ENCODE measurements at places on chromosomes 1 and 21.
A peak's percentile ranks its signal among the peaks of the same experiment; 100 is the strongest.

GRCh38 chr1:231385416-231385748 lies 36.7 kb downstream of the EGLN1 start:
- DNase-seq: no peak

DNA sequence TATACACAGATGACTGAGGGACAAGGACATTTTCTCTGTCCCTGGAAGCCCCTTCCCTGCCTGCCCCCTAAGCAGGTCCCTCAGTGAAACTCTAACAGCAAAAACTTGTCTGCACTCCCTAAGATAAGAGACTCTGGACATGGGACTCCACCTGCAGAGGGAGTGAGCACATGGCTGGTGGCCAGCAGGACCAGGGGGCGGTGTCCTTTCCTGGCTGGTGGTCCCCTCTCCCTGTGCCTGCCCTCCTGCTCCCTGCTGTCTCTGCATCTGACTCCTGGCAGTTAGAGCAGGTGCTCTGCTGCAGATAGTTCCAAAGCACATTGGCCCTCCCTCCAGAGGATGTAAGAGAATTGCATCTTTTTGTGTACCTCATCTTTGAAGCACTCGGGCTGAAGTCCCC lies 215.5 kb downstream of the GRIK3 start:
- DNase-seq: no peak

- DNase-seq: peak; percentile 57
Measured at GRCh38 chr1:91697416-91697815, 188.5 kb downstream of the TGFBR3 start.

DNA sequence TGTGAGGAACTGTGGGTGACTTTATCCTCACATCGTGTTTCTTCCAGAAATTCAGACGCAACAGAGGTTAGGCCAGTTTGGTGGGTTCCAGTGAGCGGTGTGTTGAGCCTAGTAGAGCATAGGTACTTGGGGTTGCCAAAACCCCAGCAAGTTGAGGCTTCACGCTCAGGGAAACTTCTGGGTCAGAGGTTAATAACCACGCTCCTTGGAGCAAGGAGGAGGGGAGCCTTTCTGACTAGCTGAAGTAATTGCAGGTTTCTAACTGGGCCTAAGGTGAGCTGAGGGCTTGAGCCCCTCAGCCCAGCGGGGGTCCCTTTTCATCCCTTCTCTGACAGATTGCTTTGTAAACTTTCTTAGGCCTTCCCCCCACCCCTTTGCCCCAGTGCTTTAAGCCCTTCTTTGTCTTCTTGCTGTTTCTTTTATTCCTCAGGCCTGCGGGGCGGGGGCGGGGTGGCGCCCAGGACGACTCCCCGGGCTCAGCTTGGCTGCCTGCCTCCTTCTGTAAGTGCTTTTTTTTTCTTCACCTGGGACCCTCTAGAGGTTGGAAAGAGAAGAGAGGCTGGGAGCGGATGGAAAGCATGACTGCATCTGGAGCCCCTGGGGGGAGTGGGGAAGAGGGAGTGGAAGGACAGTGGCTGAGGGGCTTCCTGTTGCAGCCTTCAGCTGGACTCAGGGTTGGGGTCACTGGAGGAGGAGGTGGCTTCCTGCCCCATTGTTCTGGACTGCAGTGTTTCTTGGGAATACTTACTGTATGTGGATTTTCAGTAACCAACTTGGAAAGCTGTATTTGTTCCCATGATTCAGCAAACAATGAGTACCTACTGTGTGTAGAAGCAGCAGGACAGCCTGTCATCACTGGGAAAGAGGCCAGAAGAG lies 1.3 kb upstream of the ZNF436 start:
- DNase-seq: no peak

- no peak for DNase-seq
Measured at GRCh38 chr1:90357995-90358394, 359.1 kb downstream of the BARHL2 start.

GRCh38 chr1:60041783-60042182 lies 31.8 kb downstream of the C1orf87 start:
- no peak for DNase-seq

DNA sequence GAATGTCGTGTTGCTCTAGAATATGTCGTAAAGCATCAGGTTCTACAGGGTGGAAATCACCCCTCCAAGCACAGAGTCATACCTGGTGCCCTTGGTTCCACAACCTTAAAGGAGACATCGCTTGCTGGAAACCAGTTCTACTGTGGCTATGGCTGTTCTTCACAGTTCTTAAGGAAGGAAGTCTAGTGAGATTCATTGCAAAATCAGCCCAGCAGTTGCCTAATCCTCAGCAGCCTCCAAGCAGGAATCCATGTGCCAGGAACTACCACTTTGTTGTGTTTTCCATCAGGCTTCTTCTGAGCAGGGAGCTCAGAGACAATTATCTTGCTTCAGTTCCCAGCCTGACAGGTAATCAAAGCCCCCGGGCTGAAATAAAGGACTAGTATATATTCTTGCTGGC lies 45.0 kb upstream of the SLC35F3 start:
- DNase-seq: no peak

DNA sequence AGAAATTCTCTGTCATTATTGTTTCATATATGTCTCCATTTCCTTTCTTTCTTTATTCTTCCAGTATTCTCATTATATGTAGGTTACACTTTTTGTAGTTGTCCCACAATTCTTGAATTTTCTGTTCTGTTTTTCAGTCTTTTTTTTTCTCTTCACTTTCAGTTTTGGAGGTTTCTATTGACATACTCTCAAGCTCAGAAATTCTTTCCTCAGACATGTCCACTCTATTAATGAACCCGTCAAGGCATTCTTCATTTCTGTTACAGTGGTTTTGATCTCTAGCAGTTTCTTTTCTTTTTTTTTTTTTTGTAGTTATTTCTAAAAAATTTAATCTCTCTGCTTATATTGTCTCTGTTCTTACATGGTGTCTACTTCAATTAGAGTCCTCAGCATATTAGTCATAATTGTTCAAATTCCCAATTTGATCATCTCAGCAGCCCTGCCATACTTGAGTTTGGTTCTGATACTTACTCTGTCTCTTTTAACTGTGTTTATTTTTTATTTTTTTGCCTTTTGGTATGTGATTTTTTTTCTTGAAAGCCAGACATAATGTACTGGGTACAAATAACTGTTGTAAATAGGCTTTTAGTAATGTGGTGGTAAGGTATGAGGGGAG lies 49.5 kb upstream of the KCNK2 start:
- DNase-seq: no peak

GRCh38 chr1:16986962-16987361 lies 6.5 kb upstream of the MFAP2 start:
- DNase-seq: no peak

GRCh38 chr1:151193856-151194255 lies 3.9 kb upstream of the VPS72 start:
- no peak for DNase-seq

- no peak for DNase-seq
Measured at GRCh38 chr1:36453600-36454388, 3.5 kb upstream of the OSCP1 start.

GRCh38 chr1:203424861-203425662 lies 50.5 kb upstream of the PRELP start:
- DNase-seq: no peak

- no peak for DNase-seq
Measured at GRCh38 chr1:157497987-157498735, 54.2 kb downstream of the FCRL5 start.

DNA sequence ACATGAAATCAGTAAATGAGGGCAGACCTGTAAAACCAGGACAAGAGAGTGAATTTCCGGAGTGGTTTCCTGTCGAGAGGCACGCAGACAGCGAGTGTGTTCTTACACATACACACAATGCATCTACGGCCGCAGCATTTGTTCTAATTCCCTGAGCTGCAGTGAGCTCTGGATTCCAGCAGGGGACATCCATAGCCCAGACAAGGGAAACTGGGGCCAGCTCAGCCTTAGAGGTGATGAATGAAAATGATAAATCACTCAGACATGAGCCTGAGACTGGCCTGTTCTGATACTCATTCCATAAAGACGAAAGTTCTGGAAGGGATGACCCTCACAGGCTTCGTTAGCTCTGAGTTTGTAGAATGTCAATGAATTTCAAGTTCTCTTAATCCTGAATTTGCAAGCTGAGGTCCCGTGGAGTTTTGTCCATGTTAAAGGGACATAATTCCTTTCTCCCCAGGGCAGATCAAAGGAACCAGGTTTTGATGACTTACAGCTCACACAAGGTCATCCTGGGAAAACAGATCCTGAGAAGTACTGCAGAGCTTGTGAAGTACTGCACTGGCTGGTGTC lies 207.9 kb upstream of the C1orf87 start:
- peak; percentile 11 for DNase-seq

DNA sequence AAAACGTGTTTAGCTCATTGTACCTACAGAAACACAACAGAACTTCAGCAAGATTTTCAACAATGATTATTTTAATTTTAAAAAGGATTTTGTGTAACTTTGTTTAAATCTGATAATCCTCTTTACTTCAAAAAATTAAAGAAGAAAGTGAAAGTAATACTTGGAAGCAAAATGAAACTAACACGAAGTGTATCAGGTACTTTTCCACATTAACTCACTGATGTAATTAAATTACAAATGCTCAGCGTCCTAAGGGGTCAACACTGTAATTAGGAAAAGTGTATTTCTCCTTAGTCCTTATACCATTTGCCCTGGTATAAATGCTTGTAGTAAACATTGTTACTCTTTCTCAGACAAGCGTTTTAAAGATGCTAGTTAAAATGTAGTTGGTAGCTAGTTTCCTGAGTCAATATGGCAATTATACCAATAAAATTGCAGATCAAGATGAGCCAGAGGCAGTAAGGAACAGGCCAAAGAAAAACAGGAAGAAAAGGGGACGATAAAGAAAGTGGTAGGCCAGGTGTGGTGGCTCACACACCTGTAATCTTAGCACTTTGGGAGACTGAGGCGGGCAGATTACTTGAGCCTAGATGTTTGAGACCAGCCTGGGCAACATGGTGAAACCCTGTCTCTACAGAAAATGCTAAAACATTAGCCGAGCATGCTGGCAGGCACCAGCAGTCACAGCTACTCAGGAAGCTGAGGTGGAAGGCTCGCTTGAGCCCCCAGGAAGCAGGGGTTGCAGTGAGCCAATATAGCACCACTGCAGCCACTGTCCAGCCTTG lies 553.0 kb downstream of the SMYD3 start:
- peak; percentile 11 for DNase-seq

- no peak for DNase-seq
Measured at GRCh38 chr21:34522284-34522683, 10.3 kb upstream of the KCNE1 start.

DNA sequence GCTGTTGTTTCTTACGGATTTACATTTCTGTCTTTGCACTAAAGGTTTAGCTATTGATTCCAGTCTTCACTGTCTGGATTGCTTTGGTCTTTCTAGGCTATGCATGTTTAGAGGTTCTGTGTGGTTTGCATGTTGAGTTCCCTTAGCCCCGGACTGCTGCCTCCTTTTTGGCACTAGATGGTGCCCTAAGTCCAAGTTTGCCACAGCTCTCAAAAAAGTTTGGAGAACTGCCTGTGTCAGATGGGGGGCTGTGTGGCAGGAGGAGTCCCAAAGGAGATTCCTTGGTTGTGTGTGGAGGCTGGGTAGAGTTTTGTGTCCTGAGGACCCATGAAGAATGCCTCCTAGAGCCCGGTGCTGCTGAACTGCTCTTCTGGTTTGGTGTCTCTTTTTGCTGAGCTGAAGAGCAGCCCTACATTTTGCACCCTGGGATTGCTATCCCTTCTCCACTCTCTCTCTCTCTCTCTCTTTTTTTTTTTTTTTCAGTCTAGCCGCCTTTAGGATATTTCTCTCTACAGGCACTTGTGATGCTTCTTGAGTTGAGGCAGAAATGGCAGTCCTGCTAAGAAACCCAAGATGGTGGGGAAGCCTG lies 74.4 kb downstream of the PTGS2 start:
- peak; percentile 28 for DNase-seq

- peak; percentile 84 for DNase-seq
Measured at GRCh38 chr1:154791292-154792166, 78.6 kb downstream of the KCNN3 start.

DNA sequence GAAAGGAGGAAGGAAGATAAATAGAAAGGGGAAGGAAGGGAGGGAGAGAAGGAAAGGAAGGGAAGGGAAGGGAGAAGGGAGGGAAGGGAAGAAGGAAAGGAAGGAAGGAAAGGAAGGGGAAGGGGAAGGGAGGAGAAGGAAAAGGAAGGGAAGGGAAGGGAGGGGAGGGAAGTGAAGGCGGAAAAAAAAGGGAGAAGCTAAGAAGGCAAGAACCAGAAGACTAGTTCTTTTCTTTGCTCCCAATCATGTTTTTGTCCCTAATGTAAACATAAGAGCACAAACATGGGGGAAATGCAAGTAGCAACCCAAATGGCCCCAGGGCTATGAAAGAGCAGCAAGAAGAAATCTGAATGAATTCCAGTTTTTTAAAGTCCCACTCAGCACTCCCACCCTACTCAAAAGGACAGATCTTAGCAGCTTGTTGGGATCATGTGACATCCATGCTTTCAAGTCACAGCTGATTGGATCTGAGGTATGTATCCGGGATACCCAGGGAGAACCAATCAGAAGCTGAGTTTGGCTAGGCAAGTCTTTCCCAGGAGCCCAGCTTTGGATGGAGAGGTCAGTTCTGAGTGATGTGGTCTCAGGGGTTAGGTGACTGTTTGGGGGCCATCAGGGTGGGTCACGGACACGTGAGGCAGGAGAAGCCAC lies 24.2 kb upstream of the FHAD1 start:
- no peak for DNase-seq

GRCh38 chr1:162930532-162930931 lies 69.6 kb upstream of the CCDC190 start:
- DNase-seq: no peak

GRCh38 chr1:225694151-225694603 lies 41.3 kb upstream of the ENAH start:
- no peak for DNase-seq

Measured in CD4-positive, alpha-beta T cell treated with Interleukin-4 for 1 hour (primary cell).